ENCODE measurements at places on chromosomes 6 and 20.

GRCh38 chr20:62879275-62880146, 17.9 kb upstream of the TCFL5 start:
- no peak for DNase-seq

DNA sequence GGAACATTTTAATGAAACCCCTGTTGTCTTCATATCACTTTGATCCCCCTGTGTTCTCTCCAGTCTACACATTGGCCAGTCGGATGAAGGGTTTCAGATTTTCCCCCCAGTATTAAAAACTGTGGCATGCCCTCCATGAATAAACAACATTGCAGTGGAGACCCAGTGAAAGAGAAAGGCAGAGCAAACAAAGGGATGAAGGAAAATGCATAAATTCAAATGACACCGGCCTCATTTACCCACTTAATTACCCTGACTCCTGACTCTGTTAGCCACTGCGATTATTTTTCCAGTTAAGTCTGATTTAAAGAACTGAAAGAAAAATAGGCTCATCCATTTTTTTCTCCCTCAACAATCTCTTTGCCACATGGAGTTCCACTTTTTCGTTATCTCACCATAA, 569.2 kb downstream of the TFAP2B start:
- DNase-seq = no peak

GRCh38 chr20:48453477-48454093, 374.2 kb downstream of the PREX1 start:
- no peak for DNase-seq

GRCh38 chr6:117401799-117402198, 23.9 kb downstream of the ROS1 start:
- no peak for DNase-seq

DNA sequence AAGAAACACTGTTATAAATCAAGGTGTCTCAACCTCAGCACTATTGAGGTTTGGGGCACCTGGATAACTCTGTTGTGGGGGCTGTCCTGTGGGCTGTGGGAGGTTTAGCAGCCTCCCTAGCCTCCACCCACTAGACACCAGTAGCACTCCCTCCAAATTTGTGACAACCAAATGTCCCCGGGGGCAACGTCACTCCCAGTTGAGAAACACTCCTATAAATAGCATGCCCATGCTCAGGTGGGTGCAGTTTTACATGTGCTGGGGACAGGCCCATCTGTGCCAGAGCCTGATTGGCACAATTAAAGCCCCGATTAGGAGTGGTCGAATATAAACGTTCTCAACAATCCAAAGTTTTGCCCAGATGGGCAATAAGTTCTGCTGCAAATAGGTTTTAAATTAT, 78.9 kb downstream of the FAM50B start:
- DNase-seq = no peak

GRCh38 chr6:43917878-43918382, 147.9 kb downstream of the VEGFA start:
- DNase-seq = no peak

DNA sequence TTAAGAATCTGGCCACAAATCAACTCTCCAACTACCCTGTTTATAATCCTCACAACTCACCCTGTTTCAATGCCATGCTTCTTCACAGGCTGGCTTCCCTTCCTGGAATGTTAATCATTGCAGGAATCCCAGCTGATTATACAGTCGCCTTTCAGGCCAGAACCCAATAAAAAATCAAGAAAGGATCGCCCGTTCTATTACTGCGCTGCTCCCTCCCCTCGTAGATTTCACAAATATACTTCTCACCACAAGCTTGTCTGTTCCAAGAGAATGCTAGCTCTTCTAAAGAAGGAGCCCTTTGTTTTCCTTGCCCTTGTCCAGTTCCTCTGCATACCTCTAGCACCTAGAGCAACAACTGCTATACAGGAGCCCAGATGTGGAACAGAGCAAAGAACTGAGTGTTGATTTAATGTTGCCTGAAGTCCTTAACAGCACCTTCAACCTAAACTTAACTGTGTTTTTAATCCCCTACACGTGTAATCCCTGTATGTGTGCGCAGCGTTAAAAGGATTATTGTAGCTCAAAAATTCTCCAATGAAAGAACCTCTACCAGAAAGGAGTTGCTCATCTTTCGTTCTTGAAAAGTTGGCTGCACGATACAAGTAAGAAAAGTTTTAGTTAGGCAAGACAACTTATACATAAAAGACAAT, 988 bp downstream of the ECHDC1 start:
- DNase-seq = peak; percentile 11

DNA sequence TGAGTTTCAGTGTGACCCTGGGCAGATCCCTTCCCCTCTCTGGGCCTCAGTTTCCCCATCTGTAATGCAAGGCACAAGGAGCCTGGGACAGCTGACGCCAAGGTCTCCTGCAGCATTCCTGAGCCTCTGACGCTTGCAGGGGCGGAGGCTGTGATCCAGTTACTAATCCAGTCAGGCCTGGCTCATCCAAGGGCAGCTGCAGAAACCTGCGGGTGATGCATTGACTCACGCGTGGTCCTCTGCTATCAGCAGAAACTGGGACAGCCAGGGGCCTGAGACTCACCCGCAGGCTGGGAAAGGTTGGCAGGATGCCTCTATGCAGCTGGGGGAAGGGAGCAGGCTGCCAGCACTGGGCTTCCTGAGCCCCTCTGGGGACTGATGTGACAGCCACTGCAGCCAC, 65.0 kb upstream of the SIRPA start:
- no peak for DNase-seq

- no peak for DNase-seq
Measured at GRCh38 chr6:5282191-5282623, 20.9 kb downstream of the FARS2 start.

GRCh38 chr20:52129611-52130010, 62.0 kb downstream of the ZFP64 start:
- no peak for DNase-seq

- no peak for DNase-seq
Measured at GRCh38 chr6:112606656-112607435, 259.7 kb downstream of the RFPL4B start.

- DNase-seq = no peak
Measured at GRCh38 chr6:10369896-10370295, 45.0 kb downstream of the TFAP2A start.

DNA sequence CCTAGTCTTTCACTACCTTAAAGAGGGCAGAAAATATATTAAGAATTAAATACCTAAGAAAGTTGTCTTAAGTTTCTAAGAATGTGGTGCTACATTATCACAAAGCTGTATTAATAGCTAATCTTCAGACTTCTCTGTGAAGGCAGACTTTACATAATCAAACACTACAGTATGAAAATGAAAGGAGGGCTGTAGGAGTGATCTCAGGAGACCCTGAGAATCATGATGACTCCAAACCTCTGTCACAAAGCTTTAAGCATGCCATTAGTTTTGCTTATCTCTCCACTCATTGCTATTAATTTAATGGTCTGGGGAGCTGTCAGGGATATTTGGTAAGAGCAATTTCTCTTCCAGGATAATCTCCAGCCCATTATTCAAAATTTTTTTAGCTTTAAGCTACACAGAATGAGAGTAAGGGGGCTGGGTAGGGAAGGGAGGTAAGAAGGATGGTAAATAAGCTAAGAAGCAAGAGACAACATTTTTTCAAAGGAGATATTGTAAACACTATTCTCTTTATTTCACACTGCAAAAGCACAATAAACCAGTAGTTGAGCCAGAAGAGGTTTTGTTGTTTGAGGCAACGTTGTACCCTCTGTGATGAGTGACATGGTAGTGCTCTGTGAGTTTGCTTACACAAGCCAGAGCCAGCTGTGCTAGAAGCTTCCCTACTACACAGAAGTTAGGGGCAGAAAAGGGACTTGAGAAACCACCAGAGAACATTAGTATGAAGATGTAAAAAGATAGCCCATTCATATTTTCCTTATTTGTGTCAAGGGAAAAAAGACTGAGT, 258.8 kb downstream of the GMDS start:
- no peak for DNase-seq

GRCh38 chr6:103107985-103108384, 1714.5 kb downstream of the GRIK2 start:
- no peak for DNase-seq

GRCh38 chr20:13278812-13279570, 57.9 kb downstream of the ISM1 start:
- no peak for DNase-seq

DNA sequence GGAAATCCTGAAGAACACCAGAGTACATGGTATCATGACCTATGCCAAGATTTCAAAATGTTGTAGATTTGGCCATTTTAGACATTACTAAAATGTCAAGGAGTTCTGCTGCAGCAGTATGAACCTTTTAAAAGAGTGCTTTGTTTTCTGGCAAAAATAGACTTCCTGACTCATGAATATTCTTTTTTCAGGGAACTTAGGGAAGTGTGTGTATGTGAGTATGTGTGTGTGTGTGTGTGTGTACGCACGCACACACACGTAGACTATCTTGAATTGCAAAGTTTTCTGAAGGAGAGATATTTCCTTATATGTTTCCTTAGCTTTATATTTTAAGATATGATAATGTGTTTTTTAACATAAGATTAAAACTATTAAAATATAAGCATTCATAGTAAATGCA, 161.2 kb downstream of the HS3ST5 start:
- DNase-seq = no peak

DNA sequence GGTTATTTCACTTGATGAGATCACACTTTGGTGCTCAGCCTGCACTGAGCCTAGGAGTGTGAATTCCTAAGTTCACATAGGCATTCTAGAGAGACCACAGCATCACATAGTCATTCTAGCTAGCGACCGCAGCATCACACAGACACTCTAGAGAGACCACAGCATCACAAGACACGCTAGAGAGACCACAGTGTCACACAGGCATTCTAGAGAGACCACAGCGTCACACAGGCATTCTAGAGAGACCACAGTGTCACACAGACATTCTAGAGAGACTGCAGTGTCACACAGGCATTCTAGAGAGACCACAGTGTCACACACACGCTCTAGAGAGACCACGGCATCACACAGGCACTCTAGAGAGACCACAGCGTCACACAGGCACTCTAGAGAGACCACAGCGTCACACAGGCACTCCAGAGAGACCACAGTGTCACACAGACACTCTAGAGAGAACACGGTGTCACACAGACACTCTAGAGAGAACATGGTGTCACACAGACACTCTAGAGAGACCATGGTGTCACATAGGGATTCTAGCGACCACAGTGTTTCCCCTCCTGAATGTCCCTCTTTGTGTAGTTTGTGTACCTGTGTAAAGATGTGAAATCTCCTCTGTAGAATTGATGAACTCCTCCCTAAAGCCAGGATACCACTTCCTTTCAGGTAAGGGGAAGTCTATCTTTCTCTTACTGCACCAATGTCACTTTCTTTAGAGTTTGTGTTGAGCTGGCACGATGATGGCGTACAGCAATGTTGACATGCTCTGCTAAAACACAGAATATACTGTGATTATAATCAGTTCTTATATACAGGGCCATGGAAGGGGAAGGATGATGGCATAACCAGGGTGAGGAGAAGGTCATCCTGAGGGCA, 169.4 kb downstream of the ZDHHC14 start:
- no peak for DNase-seq

GRCh38 chr6:52077961-52078625, 9.3 kb downstream of the PKHD1 start:
- DNase-seq = no peak

GRCh38 chr6:48713612-48714011, 602.6 kb upstream of the PTCHD4 start:
- no peak for DNase-seq

DNA sequence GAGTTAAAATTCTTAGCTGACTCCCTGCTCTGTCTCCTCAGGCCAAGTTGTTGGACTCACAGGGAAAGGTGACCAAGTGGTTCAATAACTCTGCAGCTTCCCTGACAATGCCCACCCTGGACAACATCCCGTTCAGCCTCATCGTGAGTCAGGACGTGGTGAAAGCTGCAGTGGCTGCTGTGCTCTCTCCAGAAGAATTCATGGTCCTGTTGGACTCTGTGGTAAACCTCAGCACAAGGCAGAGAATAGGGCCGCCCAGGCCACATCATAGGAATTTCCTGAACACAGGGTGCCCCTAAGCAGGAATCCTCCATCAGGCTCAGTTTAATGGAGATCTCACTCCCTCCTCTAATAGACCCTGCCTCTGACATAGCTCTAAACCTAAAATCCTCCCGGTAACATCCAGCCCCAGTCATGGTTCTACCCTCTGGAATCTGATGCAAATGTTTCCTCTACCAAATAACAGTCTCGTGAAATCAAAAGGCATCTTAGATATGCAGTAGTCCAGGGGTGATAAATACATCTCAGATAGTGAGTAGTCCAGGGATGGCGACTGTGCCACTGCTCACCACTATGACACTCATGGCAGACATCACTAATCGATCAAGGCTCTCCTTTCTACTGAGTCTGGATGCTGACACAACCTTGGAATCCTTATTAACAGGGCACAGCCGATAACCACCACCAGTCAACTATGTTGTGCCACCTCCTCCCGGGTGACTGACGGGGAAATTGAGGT, 18.3 kb downstream of the BPIFB1 start:
- no peak for DNase-seq

DNA sequence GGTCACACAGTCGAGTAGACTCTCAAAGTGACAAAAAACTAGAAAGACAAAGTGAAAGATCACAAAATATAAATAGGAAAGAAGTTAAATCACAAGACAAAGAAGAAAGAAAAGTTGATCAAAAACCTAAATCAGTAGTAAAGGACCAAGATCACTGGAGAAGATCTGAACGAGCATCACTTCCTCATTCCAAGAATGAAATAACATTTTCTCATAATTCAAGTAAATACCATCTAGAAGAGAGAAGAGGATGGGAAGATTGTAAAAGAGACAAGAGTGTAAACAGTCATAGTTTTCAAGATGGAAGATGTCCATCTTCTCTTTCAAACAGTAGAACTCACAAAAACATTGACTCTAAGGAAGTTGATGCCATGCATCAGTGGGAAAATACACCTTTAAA, 31.6 kb upstream of the GJA10 start:
- DNase-seq = no peak

DNA sequence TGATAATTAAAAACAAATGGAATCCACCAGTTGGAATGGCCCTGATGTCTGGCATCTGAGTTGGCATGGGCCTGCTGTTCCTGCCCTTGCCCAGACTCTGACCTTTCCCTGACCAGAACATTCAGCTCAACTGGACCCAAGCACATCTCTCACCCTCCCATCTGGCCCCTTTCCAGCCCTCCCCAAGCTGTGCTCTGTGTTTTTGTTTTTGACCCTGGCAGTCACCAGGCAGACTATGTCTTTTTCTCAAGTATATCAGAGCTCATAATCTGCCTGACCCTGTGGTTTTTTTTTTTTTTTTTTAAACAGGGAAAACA, 117.6 kb downstream of the TRDN start:
- DNase-seq = no peak

DNA sequence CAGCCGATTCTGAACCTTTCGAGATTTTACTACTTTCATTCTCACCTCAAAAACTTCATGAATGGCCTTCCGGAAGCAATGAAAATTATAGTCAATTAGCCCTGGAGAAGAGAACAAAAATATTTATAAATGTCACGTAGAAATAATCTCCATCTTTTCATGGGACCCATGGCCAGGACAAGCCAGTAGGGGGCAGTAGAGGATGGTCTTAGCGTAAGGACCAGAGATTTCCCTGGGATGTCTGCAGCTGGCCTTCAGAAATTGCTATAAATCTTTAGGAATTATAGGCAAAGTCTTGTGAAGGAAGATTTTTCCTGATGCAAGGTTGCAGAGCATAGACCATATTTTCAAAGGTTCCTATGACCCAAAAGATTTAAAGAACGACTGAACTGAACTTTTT, 15.6 kb upstream of the UBE2J1 start:
- DNase-seq = peak; percentile 72
